WTC11 (cell line): ENCODE measurements at places on chromosomes 2 and 18. TPM values are rescaled to one million over a fixed set of nuclear protein-coding genes. Genes with fewer than 3 reads are reported as not detected.

NFATC1 gene
- 17.6 to 20.2 TPM (median 17.6 TPM) in 3 replicates for total RNA-seq

DNA sequence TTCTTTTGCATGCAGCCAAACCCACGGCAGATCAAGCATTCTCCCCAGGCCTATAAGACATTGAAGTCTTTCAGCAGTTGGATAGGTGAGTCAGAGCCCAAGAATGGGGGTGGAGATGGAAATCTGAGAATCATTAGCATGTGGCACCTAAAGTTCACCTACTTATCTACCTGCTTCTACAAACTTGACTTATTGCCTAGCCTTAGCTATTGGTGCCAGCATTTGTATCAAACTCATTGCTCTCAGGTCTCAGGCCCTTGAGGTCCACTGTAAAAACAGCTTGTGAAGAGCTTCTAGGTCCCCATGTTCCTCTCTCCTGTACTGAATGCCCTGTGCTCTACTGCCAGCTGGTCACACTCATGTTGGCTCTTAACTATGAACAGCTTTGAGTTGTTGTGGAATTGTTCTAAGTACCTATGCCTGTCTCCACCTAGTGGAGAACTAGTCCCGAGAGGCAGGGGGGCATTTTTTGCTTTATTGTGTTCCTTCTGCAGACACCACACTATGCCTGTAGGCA is 278.4 kb upstream of the SPRED2 start:
- no peaks in the 10 kb centered on the region; the same call in 1 of the 2 replicates for H3K27me3 ChIP-seq
- DNase-seq: no peak
- 0 out of 2 replicates have a peak, but pooled peaks cover 4% of the 10 kb centered on the region for H3K4me1 ChIP-seq
- no peak overlapping the region for H3K4me3 ChIP-seq
- H3K27ac ChIP-seq: no peak overlapping the region
- no peaks in the 10 kb centered on the region for H3K36me3 ChIP-seq

MAPRE3 gene
- 4.9 to 10.3 TPM (median 6.0 TPM) in 3 replicates for total RNA-seq

CETN1 gene
- total RNA-seq: not detected in 3 replicates

DES gene
- 1.6 to 3.5 TPM (median 2.8 TPM) in 3 replicates for total RNA-seq

DNA sequence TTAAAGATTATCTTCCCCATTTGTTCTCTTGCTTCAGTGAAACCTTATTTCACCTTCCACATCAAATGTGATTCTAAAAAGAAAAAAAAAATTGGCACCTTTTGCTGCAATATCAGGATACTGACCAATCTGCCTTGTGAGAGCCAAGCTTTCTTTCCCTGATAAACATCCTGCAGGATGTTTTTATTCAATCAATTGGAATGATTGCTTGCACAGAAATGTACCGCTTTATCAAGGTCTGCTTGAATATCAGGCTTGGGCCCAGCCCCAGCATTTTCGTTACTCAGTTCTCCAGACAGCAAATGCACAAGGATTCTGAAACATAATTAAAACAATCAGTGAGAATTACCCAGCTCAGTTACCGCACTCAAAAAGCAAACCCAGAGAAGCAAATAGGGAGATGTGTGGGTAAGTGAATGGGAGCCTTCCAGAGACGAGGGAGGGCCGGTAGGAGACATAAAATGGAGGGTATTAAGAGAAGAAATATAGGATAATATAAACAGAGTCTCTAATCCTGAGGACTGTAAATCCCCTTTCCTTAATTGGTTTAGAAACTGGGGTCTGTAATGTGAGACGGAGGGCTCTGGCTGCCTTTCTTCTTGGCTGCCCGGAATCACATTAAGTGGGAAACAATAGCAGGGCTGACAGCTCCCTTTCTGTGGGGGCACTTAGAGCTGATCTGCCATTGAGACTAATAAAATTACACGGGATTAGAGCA is 291.8 kb downstream of the ICOS start:
- peaks cover 88% of the 10 kb centered on the region for H3K27me3 ChIP-seq
- no peak for DNase-seq
- no peak overlapping the region for H3K4me3 ChIP-seq

- no peak for DNase-seq
- no peak overlapping the region for H3K27ac ChIP-seq
- peaks cover 12% of the 10 kb centered on the region for H3K27me3 ChIP-seq
- H3K36me3 ChIP-seq: no peaks in the 10 kb centered on the region
Measured at GRCh38 chr2:75604484-75604883, 42.1 kb upstream of the MRPL19 start.

GRCh38 chr2:232603283-232603682 is 30.1 kb upstream of the EFHD1 start:
- no peak overlapping the region for H3K27ac ChIP-seq
- H3K36me3 ChIP-seq: no peaks in the 10 kb centered on the region
- no peaks in the 10 kb centered on the region; the same call in 1 of the 2 replicates for H3K27me3 ChIP-seq
- 0 out of 2 replicates have a peak, but pooled peaks cover 2% of the 10 kb centered on the region for H3K4me1 ChIP-seq
- DNase-seq: no peak

DNA sequence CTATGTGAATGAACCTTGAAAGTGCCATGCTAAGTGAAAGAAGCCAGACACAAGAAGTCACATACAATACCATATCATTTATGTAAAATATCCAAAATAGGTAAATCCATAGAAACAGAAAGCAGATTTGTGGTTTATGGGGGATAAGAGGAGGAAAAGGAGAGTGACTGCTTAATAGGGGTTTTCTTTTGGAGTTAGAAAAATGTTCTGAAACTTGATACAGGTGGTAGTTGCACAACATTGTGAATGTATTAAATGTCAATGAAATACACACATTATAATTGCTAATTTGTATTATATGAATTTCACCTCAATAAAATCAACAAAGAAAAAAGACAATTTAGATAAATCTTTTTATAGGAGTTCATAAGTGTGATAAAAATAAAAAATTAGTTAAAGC is 37.1 kb downstream of the MEMO1 start:
- H3K4me1 ChIP-seq: no peaks in the 10 kb centered on the region
- no peak overlapping the region for H3K27ac ChIP-seq
- H3K4me3 ChIP-seq: no peak overlapping the region
- no peaks in the 10 kb centered on the region for H3K27me3 ChIP-seq
- no peaks in the 10 kb centered on the region for H3K36me3 ChIP-seq
- no peak for DNase-seq

DNA sequence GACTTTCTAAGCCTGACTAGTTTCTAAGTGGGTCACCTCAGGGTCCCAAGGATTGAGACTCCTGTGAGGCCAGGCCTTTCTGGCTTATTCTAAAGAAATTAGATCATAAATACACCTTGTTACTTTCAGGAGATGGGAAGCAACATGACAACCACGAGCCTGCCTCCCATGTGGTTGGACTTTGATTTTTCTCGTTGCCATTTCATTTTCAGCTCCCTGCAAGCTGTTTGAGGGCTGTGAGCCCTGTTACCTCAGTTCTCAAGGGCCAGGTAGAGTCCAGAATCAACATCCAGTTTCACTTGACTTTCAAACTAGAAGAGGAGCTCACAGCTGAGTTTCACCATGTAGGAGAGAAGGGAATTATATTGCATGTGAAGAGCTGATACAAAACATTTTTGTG is 159.8 kb upstream of the BCL2L11 start:
- no peak for DNase-seq
- no peaks in the 10 kb centered on the region for H3K27me3 ChIP-seq
- no peaks in the 10 kb centered on the region for H3K36me3 ChIP-seq
- H3K4me1 ChIP-seq: no peaks in the 10 kb centered on the region
- no peak overlapping the region for H3K4me3 ChIP-seq

DNA sequence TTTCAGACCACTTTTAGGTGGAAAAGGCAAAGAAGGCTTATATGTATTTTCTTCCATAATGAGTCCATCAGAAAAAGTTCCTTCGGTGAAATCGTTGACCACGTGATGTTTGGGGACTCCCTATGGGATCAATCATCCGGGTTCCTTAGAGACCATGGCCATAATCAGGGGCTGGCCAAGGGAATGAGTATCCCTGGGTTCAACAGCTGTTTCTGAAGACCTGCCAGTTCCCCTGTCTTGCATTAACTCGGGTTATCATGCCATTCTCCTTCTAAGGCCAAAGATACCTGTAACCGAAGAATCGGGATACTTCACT is 18.7 kb upstream of the TMEM177 start:
- H3K36me3 ChIP-seq: no peaks in the 10 kb centered on the region
- no peaks in the 10 kb centered on the region for H3K4me1 ChIP-seq
- no peak for DNase-seq
- peaks cover 3% of the 10 kb centered on the region; the same call in 1 of the 2 replicates for H3K27me3 ChIP-seq

TUBA3D gene
- total RNA-seq: 0.25 to 0.28 TPM in 2 of 3 replicates, not detected in the other

ACADL gene
- total RNA-seq: 0.39 to 0.60 TPM (median 0.42 TPM) in 3 replicates

- no peak overlapping the region; the same call in 1 of the 2 replicates for H3K27ac ChIP-seq
- H3K36me3 ChIP-seq: peaks cover 11% of the 10 kb centered on the region
Measured at GRCh38 chr2:70043252-70043875, 43.9 kb upstream of the PCBP1 start.

- no peak overlapping the region for H3K4me3 ChIP-seq
- no peaks in the 10 kb centered on the region for H3K27me3 ChIP-seq
- DNase-seq: no peak
- no peaks in the 10 kb centered on the region for H3K4me1 ChIP-seq
Measured at GRCh38 chr2:222608081-222608480, 47.8 kb downstream of the FARSB start.

DNA sequence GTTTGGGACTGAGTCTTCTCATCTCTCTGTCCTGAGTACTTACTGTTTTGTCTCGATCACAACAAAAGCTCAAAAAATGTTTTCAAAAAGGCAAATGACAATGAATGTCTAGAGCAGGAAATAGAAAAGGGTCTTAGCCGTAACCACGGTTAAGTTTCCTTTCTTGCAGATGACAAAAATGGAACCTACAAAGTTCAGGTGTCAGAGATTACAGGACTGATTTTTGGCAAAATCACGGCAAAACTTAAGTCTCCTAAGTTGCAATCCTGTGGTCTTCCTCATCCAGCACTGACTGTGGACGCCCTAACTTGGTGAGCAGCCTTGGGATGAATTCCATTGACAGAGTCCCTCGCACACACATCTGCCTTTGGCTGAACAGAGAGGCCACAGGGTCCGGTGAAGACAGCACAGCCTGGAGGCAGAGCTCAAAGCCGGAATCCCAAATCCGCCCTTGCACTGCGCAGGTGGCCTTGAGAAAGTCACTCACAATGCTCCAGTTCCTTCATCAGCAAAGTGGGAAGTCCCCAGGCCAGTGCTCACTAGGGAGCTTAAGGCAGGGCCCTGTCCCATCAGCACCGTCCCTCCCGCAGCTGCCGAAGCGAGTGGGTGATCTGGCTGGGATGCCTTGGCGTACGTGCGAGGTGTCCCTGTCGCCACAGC is 55.2 kb downstream of the EIPR1 start:
- H3K4me3 ChIP-seq: no peak overlapping the region
- H3K4me1 ChIP-seq: peaks cover 34% of the 10 kb centered on the region
- H3K27ac ChIP-seq: peak overlapping the region; percentile 88; the same call in 1 of the 2 replicates
- no peaks in the 10 kb centered on the region for H3K27me3 ChIP-seq
- H3K36me3 ChIP-seq: peaks cover 12% of the 10 kb centered on the region

CD28 gene
- total RNA-seq: 0.11 to 0.50 TPM (median 0.16 TPM) in 3 replicates

GDF7 gene
- 0.18 to 0.55 TPM (median 0.23 TPM) in 3 replicates for total RNA-seq

DNA sequence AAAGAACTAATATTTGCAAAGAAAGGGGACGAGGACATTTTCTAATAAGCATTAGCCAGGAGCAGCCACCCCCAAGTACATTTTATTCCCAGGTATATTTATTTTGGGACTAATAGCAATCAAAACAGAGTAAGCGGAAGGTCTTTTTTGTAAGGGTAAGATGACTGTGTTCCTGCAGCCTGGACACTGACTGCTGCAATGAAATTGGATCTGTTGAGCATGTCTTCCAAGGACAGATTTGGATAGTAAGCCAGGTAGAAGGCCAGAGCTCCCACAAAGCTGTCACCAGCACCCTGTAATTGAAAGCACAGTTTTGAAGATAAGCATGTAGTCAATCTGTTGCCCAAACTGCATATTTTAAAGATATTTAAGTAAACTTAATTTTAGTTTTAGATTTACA is 10.0 kb downstream of the MRPL33 start:
- DNase-seq: no peak
- H3K4me1 ChIP-seq: no peaks in the 10 kb centered on the region
- H3K27me3 ChIP-seq: no peaks in the 10 kb centered on the region
- H3K4me3 ChIP-seq: no peak overlapping the region
- peaks cover 9% of the 10 kb centered on the region for H3K36me3 ChIP-seq

DNA sequence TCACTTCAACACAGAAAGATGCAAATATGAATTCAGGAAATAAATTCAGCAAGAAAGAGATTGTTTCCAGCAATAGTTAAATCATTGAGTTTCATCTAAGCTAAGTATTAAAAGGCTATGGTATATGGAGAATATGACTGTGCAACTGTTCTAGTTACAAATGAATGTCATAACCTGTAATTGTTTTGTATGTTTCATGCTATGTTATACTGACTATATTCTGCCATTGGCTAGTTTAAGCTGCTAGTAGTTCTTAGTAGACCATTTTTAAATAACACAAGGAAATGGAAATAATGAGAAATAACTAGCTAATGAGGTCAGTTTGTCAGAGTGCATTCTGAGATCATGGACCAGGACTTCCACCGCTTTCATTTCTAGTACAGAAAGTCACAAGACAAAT is 1154.9 kb upstream of the TMEFF2 start:
- H3K36me3 ChIP-seq: no peaks in the 10 kb centered on the region; the same call in 1 of the 2 replicates
- DNase-seq: no peak
- H3K4me1 ChIP-seq: peaks cover 24% of the 10 kb centered on the region
- no peak overlapping the region for H3K27ac ChIP-seq

DNA sequence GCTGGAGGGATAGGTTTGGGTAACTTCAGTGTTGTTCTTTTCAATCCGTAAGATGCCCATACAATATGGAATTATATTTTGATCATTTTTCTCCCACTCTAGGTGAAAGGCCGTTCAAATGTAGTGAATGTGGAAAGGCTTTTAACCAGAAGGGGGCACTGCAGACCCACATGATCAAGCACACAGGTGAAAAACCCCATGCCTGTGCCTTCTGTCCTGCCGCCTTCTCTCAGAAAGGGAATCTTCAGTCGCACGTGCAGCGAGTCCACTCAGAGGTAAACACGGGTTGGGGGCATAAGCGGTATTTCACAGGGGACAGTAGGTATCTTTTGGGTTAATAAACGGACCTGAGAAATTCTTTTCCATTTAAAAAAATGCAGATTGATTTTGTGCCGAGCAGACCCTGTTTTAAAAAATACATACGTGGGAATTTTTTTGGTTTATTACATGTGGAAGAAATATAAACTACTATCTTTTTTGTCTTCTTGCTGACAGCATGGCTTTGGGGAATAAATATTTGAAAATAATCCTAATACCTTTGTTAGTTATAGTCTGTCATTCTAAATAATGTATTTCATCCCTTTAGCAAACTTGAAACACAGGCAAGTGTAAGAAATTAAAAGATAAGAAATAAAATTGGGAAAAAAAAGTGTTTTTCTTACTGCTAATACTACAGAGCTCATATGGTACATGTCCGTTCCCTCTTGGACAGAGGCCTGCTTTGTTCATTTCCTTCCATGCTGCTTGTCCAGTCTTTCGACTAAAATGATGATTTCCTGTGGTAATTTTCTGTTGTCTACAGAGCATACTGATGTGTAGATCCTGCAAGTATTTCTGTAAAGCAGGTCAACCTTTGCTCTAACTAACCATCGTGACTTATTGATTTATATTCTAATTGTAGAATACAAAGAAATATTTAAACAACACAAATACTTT is 53.3 kb downstream of the ZNF236 start:
- H3K27me3 ChIP-seq: no peaks in the 10 kb centered on the region
- peaks cover 9% of the 10 kb centered on the region; the same call in 1 of the 2 replicates for H3K36me3 ChIP-seq
- no peak overlapping the region for H3K27ac ChIP-seq
- DNase-seq: peak; percentile 69
- H3K4me1 ChIP-seq: peaks cover 13% of the 10 kb centered on the region
